Endodermal cell (in vitro differentiated cells): ENCODE measurements at places on chromosomes 16 and 17.

- peak; percentile 98 for DNase-seq
These were observed at the start of gene RAD51D for GRCh38 chr17:35119370-35120165. TSS of gene RAD51D (minus strand) at chr17:35119860. CDS start at chr17:35119613, 247 bp downstream.

GRCh38 chr17:45114117-45114932, 18.0 kb downstream of the PLCD3 start:
- peak; percentile 54 for DNase-seq

GRCh38 chr17:16922386-16923096, 49.4 kb downstream of the TNFRSF13B start:
- DNase-seq = peak; percentile 38

DNA sequence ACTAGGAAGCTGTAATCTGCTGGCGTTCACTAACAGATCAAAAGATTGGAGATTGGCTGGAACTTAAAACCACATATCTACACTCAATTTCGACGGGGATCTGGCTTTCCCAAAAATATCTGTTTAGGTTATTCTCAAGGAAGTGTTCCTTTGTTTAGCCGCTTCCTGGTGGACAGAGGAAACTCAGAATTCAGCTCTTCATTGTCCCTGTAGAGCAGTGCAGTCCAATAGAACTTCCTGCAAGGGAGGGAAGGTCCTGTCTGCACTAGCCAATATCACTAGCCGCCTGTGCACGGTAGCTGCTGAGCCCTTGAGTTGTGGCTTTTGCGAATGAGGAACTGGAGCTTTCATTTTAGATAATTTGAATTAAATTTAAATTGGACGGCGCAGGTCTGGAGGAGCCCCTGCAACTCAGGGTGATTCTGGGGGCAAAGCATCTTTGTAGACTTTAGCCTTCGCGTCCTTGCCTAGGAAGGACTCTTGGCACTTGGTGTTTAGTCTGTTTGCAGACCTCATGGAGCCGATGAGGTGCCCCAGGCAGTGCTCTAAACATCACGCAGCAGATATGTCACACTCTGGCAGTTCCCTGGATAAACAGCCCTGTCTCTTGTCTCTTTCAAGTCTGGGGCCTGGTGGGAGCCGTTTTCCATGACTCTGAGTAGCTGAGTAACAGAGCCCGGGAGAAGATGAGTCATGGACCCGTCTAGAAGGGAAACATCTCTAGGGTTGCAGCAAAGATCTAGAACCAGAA, 122.2 kb downstream of the CCDC182 start:
- no peak for DNase-seq

- no peak for DNase-seq
These were observed 9.0 kb downstream of the SMYD4 start for GRCh38 chr17:1820528-1821252.

DNA sequence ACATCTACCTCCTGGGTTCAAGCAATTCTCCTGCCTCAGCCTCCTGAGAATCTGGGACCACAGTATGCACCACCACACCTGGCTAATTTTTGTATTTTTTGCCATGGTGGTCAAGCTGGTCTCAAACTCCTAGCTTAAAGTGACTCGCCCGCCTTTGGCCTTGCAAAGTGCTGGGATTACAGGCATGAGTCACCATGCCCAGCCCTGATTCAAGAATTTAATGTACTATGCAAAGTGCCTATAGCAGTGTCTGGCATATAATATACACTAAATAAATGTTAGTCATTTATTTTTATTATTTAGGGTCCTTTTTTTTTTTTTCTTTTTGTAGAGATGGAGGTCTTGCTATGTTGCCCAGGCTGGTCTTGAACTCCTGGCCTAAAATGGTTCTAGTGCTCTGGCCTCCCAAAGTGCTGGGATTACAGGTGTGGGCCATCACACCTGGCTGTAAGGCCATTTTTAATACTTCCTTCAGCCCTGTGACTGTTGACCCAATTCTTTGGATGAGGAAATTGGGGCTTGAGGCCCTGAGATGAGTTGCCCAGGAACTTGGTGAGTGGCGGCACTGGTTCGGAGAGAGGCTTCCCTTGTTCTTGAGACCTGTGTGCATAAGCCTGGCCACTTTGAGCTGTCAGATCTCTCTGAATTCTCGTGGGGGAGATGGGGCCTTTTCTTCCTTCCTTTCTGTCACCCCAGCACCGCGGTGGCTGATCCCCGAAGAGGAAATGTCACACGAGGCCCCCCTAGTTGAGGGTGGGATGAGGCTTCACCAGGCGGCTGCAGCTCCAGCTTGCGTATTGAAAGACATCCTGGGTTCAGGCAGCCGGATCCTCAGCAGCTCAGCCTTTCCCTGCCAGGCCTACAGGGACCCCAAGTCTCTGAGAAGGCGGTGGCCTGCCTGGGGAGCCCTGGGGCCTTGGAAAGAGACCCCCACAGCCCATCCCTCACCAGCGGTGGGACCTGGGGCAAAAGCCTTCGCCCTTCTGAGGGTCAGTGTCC, 38.7 kb downstream of the LAT start:
- DNase-seq = no peak

DNA sequence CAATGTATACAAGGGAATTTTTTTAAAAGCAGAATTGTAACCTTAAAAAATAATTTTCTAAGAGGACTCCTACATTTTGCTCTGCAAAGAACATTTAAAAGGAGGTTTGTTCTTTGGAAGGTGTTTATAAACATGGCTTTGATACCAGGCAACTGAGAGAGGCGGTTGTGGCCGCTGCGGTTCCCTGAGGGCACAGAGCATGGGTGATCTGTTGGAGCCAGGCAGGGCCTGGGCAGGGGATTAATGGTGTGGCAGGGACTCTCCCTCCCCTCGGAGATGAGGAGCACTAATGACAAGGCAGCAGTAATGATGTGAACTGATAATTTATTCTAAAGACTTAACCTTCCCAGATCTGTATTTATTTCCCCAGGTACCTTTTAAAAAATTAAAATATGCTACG, 65.4 kb downstream of the WWP2 start:
- no peak for DNase-seq

DNA sequence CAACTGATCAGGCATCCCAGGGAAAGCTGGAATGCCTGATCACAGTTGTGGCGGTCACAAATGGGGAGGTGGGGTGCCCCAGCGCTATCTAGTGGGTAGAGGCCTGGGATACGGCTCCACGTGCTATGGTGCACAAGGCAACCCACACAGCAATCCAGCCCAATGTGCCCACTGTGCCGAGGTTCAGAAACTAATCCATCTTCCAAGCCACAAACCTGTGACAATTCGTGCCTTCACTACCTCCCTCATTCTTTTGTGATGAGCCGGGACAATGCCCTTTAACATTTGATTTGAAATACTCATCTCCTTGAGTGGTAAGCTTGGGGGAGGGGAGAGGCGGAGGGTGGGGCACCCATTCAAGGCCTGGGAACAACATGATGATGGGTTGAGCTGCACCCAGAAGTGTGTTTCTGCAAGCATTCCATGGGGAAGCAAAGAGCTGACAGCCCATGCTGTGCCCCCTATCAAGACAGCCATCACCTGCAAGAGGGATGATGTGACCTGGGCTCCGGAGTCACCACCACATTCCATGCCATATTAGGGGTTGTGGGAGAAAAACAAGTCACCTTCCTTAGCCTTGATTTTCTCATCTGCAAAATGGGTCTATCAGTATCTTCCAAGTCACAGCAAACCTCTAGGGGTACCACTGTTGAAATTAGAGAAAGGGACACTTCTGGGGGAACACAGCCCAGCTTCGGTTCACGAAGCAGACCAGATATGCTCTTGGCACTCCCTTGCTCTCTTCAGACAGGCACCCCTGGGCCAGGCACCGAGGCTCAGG, 3.7 kb downstream of the ELOB start:
- no peak for DNase-seq

DNA sequence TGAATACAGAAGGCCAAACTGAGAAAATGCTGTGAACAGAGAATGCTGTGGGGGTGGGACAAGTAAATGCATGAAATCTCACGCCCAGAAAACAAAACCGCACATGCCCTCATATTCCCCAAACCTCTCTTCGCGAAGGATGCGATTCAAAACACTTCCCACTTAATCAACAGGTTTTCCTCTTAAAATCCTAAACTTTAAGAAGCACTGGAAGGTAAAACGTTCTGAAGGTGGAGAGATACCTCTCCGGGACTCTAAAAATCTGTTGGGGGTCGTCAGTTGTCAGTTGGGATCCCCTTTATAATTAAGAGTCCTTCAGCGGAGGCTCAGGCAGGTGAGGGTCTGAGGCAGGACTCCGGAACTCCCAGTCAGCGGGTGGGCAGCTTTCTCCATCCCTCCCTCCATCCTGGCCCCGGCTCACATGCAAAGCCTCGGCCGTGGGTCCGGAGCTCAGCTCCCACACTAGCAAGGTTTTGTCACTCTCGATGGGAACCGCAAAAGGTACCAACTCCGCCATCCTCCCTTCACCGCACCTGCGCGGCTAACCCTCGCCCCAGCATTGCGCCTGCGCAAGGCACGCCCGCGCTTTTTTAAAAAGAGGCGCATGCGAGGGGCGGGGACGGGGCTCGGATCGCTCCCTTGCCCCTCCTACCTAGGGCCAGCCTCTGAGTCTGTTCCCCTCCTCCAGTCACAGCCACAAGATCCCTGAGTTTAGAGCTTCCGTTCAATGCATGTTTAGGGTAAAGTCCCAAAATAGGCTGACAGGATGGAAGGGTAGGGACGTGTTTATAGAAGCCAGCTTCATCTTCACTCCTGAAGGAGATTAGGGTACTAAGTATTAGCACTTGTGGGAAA, at the start of gene RDM1:
TSS of gene RDM1 (minus strand) at position 563 of the 855 bp plus-strand sequence. CDS start at position 517, 46 bp downstream.
- DNase-seq = peak; percentile 98

- no peak for DNase-seq
These were observed 16.1 kb upstream of the TNRC6A start for GRCh38 chr16:24713379-24713778.

- peak; percentile 76 for DNase-seq
These were observed 16.2 kb upstream of the ASGR2 start for GRCh38 chr17:7130621-7131422.

- DNase-seq = peak; percentile 79
These were observed 5.3 kb downstream of the GPRC5B start for GRCh38 chr16:19879241-19879792.

DNA sequence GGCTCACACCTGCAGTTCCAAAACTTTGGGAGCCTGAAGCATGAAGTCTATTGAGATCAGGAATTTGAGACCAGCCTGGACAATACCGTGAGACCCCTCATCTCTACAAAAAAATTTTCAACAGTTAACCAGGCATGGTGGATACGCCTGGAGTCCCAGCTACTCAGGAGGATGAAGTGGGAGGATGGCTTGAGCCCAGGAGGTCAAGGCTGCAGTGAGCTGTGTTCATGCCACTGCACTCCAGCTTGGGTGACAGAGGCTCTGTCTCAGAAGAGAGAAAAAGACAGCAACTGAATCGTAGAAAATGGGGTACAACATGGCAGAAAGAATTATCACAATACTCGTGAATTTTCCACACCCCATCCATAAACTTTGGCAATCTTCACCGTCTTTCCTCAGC, 3.2 kb downstream of the CRK start:
- DNase-seq = no peak

DNA sequence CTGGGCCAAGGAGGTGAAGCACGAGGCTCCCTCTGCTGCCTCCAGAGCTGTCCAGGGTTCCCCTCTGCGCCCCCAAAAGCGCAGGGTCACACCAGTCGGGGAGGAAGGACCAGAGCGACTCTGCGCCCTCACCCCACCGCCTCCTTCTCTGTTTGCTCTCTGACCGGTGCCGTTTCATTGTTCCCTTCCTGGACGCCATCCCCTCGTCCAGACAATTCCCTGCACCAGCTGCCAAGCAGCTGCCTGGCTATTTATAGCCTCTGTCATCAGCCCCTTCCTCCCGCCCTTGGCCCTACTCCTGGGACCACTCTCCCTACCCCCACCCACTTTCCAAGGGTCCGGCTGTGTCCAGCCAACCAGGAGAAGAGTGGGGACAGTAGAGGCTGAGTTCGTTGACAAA, 68.8 kb upstream of the CREBBP start:
- peak; percentile 23 for DNase-seq

DNA sequence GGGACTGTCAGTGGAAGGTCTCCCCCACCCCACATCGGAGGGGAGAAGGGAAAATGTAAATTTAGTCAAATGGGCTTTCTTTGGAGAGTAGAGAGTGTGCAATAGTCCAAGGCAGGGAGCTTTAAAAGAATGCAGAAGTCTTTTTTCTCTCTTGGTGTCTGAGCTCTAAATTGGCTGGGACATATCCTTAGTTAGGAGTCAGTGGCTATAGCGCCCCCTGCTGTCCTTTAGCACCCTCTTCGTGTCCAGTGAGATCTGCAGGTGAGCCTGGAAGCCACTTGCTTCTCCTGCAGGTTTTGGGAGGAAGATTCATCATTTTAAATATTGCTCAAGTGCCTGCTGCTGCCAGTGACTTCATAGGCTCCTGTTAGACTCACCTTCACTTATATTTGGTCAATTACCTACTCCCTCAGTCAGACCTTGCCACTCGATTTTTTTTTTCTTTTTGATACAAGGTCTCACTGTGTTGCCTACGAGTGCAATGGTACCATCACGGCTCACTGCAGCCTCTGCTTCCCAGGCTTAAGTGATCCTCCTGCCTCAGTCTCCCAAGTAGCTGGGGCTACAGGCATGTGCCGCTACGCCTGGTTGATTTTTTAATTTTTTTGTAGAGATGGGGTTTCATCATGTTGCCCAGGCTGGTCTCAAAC, 174.8 kb downstream of the PRKCB start:
- DNase-seq = peak; percentile 88

DNA sequence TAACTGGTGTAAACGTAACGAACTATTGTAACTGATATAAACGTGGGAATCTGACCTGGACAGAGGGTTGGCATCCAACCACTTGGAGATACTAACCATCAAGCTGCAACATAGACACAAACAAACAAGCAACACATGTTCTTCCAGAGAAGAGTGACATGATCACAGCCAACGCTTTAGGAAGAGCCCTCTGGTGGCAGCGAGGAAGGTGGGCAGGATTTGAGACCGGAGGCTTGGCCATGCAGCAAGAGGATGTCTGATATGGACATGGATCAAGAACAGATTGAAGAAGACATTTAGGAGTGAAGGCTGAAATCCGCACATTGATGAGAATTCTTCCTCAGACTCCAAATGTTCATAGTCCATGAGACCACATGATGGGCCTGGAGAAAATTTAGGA, 40.3 kb upstream of the TNRC6A start:
- peak; percentile 70 for DNase-seq

- DNase-seq = no peak
These were observed 628.3 kb upstream of the CDH8 start for GRCh38 chr16:62664566-62664965.

DNA sequence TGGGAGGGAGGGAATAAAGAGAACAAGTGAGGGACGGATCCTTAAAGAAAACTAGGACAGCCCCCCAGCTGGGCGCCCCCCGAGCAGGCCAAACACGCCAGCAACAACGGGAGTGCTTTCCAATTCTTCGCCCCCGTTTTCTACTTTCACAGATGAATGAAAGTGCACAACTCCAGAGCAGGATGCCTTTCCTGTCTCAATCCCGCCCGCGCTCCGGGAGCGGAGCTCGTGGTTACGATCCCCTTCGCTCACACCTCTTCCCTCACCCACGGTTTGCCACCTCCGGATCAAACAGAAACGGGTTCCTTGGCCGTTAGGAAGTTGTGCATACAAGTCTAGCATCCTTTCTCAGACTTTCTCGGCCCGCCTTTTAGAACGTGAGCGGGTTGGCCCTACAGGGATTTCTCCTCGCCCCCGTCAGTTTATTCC, 680 bp downstream of the SKA2 start:
- peak; percentile 84 for DNase-seq

GRCh38 chr17:7435676-7436555, 681 bp downstream of the TMEM102 start:
- DNase-seq = peak; percentile 94
